KG1 (cell line): ENCODE measurements at places on chromosomes 1 and 21.
A peak's percentile ranks its signal among the peaks of the same experiment; 100 is the strongest.

- DNase-seq: no peak
These were observed 1.7 kb upstream of the CLCA1 start for GRCh38 chr1:86466986-86467385.

DNA sequence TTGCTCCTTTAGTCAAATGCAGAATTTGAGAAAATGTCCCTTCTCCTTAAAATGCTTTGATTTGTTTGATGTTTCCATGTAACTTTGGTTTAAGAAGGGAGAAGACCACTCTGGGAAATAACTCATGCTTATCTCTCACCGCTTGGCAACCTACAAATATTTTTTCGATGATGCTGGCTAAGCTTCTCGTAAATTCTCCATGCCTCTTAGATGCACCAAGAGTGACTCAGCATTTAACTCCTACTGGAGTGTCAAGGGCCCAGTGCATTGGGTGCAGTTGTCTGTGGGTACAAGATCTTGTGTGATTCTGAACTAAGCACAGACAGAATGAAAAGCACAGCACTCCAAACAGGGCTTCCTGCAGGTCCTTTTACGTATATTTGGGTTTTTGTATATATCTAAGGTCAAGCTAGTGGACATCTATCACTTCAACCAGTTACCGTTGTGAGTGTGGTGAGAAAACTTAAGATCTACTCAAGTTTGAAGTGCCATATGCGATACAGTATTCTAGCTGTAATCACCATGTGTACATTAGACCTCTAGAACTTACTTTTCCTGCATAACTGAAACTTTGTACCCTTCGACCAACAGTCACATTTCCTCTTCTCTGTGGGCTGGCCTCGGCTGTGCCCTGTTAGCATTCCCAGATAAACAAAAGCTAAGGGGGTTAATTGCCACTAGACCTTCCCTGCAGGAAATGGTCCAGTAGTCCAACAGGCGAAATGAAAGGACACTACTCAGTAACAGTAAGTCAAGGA is 55.8 kb downstream of the COL18A1 start:
- DNase-seq: no peak

- DNase-seq: no peak
These were observed 51.1 kb downstream of the SWT1 start for GRCh38 chr1:185207980-185208602.

GRCh38 chr1:150512846-150513245 is 2.7 kb upstream of the FALEC start:
- no peak for DNase-seq

DNA sequence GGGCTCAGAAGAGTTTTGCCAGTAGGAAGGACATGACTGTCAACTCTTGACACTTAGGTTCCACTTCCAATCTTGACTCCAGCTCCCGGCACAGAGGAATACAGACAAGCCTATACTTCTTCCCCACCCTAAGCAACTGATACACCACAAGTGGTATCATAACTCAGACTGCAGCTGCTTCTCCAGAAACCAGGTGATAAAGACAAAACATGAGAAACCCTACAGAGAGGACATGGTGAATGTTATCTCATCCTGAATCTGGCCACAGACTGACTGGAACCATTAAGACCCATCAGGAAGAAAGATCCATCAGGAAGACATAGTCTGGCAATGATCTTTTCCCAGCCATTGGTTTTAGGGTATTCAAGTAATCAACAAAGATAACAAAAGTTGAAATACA is 13.8 kb downstream of the PAXBP1 start:
- DNase-seq: no peak

GRCh38 chr1:62508187-62508758 is 71.4 kb downstream of the USP1 start:
- DNase-seq: peak; percentile 24

- DNase-seq: no peak
These were observed 8.1 kb downstream of the POFUT2 start for GRCh38 chr21:45279446-45280177.

DNA sequence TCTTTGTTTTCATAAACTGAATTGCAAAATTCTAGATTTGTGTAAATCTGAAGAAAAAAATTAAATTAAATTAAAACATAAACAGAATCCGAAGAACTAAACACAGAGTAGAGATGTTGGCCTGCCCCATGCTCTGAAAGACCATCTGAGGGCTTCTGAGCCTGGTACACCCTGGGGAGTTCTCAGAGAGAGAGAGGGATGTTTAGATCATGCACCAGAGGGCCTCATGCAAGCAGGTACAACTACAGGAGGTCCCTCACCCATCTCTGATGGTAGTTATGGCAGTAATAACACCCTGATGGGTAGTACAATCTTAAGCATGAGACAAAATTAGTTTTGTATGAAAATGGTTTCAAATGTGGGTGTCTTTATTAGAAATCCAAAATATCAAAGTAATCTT is 127.7 kb downstream of the TGFB2 start:
- DNase-seq: no peak

DNA sequence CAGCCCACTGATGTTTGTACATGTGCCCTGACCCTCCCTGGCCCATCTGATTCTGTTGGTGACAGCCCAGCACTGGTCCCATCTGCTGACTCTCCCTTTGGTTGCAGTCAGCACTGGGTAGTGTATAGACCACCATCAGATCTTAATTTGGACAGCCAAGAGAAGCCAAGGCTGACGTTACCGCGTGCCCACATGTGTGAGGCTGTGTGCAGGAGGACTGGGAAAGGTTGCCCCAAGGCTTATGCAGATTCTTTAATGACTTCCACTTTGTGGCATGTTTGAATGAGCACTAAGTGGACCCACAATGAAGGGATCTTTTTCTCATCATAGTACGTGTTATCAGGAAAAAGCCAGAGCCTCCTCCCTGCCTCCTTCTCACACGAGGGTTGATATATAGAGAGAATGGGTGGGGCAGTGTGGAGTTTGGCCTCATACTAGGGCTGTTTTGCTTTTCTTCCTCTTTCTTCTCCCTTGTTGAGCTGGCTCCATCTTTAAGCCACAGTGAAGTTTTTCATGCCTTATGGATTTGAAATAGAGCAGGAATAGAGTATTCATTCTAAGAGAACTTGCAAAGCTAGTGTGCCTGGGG is 93.5 kb downstream of the NAV1 start:
- no peak for DNase-seq

GRCh38 chr1:203327684-203328457 is 22.6 kb downstream of the BTG2 start:
- peak; percentile 70 for DNase-seq

DNA sequence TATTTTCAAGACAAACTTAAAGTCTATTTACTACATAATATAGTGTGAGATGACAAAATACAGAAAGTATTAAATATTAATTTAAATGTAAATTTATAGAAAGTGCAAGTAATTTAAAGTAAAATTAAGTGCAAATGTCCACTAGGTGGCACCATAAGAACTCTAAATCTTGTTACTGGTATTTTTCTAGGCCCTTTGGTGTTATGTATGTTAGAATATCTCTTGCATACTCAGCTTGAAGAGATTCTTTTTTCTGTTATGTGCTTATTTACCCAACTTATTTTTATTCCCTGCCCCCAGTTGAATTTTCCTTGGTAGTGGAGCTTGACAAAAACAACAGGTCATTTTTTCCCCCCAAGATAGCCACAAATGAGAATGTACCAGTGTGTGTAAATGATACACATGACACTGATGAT is 71.5 kb downstream of the RPS6KC1 start:
- peak; percentile 26 for DNase-seq

DNA sequence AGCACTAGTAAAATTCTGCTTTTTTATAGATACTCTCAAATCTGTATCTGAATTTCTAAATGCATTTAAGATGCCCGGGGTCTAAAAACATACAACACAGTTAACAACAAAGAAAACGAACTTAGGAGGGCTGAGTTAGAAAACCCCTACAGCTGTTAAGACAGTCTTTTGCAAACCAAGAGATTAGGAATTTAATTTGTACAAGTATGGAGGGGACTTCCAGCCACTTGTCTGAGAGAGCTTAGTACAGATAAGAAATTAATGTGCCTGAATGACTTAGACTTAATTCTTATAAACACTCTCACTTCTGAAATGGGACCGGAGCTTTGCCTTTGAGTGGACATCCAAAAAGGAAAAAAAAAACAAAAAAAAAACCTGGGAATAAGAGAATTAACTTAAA is 61.6 kb downstream of the SMYD3 start:
- no peak for DNase-seq

DNA sequence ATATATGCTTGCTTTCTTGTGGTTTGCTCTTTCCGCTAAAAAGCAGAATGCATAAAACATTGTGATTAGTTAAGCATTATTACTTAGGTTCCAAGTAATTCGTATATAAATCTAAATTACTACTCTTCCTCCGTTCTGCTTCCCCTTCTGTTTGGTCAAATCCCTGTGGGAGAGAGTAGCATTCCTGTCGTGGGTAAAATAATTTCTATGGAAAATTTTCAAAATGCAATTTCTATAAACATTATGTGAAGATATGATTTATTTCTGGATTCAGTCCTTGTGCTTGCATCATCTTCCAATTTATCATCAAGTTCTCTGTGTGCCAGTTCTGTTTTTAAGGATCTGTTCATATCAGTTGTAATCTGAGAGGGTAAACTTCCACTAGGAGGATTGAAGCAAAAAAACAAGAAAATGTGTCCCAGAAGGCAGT is 7.2 kb upstream of the WARS2 start:
- DNase-seq: no peak

- no peak for DNase-seq
These were observed 133.6 kb downstream of the TM2D1 start for GRCh38 chr1:61591351-61591750.

- DNase-seq: no peak
These were observed 42.2 kb upstream of the KANK4 start for GRCh38 chr1:62361431-62361830.

- DNase-seq: no peak
These were observed 2.7 kb downstream of the CDC14A start for GRCh38 chr1:100354971-100355394.

GRCh38 chr1:224521904-224522734 is 87.5 kb upstream of the WDR26 start:
- DNase-seq: no peak

DNA sequence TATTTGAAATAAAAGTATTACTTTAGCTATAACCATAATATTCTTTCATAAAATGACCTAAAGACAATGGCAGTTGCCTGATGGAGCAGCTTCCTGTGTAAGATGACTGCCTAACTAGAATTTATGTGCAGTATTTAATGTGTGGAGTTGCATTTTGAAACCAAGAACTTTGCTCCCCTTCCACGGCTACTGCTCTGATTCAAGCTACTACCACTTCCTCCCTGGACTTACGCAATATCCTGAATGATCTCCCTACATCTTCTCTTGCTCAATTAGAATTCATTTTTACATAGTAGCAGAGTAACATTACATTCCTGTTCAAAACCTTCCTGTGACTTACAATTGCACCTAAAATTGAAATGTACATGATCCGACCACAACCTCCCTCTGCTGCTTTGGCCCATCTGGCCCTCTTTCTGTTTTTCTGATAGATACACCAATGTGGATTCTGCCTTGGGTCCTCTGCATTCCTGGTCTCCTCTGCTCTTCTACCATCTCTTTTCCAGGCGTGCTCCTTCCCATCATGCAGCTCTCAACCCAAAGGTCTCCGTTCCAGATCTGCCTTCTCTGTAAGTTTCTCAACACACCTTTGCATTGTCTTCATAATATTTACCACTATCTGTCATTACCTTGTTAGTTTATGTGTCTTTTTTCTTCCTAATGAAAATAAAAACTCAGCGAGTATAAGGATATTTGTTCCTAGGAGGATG is 47.4 kb upstream of the USP25 start:
- peak; percentile 20 for DNase-seq

DNA sequence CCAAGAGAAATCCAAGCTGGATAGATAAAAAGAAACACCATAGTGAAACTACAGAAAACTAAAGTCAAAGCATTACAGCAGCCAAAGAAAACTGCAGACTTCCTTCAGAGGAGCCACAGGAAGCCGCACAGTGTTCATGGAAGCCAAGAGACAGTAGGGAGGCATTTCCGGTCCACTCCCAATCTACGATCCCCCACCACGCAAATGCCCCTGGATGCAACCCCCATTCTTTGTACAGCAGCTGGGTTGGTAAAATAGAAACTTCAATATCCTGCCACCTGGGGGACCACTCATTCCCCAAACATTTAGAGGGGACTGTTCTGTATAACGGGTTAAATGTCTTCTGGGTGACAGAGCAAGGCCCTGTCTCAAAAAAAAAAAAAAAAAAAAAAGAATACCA is 43.9 kb upstream of the TSPEAR start:
- no peak for DNase-seq
